ENCODE measurements at places on chromosomes 5 and 9. TPM values are rescaled to one million over a fixed set of nuclear protein-coding genes. Genes with fewer than 3 reads are reported as not detected.

The ARID3C gene
- total RNA-seq: 0.31 TPM

The ANKRD20A1 gene
- total RNA-seq: not detected

The LCN9 gene
- not detected for total RNA-seq

The ECSCR gene
- not detected for total RNA-seq

The INSYN2B gene
- total RNA-seq: 5.6 TPM

The WNK2 gene
- not detected for total RNA-seq

The TXNDC8 gene
- total RNA-seq: not detected

The ADAMTS6 gene
- 22.0 TPM for total RNA-seq

The GPR151 gene
- not detected for total RNA-seq

The SPATA6L gene
- total RNA-seq: 1.6 TPM

The CD14 gene
- total RNA-seq: 0.76 TPM

The QRFP gene
- total RNA-seq: not detected

The INSL6 gene
- total RNA-seq: not detected

The CYSRT1 gene
- total RNA-seq: 0.70 TPM

The SLC24A2 gene
- not detected for total RNA-seq

The TAF11L5 gene
- not detected for total RNA-seq
